DMS79 treated with DMSO at 0.1 percent for 48 hours (cell line): ENCODE measurements at places on chromosomes 11 and 22.
A peak's percentile ranks its signal among the peaks of the same experiment; 100 is the strongest.

GRCh38 chr22:40636380-40637182 lies at the start of gene MRTFA:
TSS of gene MRTFA (minus strand) at chr22:40636719.
- DNase-seq = peak; percentile 92

GRCh38 chr22:31036671-31037550 lies 44.2 kb upstream of the SMTN start:
- no peak for DNase-seq

DNA sequence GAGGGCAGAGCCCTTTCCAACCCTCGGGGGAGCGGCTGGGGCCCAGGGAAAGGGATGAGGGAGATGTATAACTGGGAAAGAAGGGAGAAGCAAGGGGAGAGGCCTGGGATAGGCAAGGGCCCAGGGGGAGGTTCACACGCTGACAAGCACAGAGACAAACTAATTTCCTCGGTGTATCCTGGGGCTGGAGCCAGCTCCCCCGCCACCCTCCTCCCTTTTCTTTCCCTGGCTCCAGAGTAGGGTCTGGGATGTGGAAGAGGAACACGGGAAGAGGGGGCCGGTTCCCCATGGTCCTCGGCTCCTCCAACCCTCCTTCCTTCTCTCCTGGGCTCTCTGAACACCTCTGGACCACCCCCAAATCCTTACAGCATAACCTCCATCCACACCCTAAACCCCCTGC lies 6.9 kb downstream of the CLCF1 start:
- no peak for DNase-seq

- DNase-seq = no peak
Measured at GRCh38 chr11:115170133-115170815, 333.9 kb downstream of the CADM1 start.

- DNase-seq = peak; percentile 24
Measured at GRCh38 chr11:726278-727220, 20.5 kb downstream of the EPS8L2 start.
